ENCODE measurements at places on chromosomes 7 and 10.

DNA sequence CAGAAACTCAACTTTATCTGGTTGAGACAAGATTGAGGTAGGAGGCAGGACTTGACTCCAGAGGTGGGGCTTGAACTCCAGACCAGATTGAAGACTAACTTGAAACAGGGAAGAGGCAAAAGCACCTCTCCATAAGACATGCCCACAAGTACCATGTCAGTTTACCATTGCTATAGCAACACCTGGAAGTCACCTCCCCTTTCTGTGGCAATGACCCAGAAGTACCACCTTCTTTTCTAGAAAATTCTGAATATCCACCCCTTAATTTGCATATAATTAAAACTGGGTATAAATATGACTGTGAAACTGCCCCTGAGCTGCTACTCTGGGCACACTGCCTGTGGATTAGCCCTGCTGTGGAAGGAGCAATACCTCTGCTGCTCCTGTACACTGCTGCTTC is 4.9 kb upstream of the TOMM7 start:
- no peak for DNase-seq

DNA sequence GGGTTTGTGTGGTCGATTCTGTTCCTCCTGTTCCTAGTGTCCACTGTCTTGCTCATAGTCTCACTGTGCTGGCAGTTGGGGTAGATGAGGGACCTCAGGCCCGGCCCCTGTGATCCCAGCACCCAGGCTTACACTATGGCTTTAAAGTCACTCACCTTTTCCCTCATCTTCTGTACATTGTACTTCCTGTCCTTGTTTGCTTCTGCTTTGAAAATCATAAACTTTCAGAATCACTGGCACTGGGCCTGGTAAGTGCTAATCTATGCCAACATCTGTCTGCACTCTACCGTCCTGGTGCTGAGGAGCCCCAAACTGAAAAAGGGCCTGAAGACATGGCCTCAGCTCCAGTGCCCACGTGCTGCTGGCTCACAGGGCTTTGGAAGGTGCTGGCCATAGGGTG is 5.7 kb upstream of the TAS2R60 start:
- DNase-seq: no peak

- DNase-seq: no peak
These were observed 66.4 kb downstream of the CDHR3 start for GRCh38 chr7:106029451-106029850.

DNA sequence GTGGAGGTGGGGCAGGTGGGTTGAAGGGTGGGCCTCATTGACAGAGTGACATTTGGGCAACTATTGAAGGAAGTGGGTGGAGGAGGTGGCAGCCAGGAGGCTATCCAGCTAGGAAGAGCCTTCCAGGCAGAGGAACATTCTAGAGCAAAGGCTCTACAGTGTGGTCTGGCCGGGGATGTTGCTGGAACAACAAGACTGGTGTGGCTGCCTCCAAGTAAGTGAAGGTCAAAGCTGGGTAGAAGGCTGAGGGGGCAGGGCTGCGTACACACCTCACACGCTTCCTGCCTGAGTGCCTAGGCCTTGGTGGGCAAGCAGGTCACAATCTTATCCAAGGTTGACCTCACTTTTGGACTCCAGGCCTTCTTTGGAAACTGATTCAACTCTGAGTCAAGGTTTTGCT is 6.6 kb downstream of the CPA1 start:
- DNase-seq: no peak

- DNase-seq: no peak
These were observed 131.3 kb downstream of the LHPP start for GRCh38 chr10:124592736-124593430.

GRCh38 chr7:45647967-45648670 is 74.0 kb downstream of the ADCY1 start:
- DNase-seq: no peak

DNA sequence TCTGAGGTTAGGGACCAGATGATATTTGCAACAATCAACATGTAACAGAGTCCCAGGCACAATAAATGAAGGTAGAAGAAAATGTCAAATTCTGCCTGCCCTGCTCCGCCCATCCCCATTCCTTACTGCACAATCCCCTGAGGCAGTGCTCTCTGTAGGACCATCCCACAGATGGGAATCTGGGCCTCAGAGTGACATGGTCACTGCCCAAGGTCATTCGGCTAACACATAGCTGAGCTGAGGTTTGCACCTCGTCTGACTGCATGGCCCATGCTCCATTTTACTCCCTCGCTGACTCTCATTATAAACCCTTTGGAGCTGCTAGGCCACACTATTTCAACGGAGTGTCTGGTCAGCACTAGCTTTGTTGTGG is 1.2 kb downstream of the HOGA1 start:
- DNase-seq: no peak

- no peak for DNase-seq
These were observed 157.2 kb upstream of the ZNF92 start for GRCh38 chr7:65216469-65216868.

GRCh38 chr7:143965280-143965679 is 10.6 kb downstream of the OR2F1 start:
- DNase-seq: no peak

DNA sequence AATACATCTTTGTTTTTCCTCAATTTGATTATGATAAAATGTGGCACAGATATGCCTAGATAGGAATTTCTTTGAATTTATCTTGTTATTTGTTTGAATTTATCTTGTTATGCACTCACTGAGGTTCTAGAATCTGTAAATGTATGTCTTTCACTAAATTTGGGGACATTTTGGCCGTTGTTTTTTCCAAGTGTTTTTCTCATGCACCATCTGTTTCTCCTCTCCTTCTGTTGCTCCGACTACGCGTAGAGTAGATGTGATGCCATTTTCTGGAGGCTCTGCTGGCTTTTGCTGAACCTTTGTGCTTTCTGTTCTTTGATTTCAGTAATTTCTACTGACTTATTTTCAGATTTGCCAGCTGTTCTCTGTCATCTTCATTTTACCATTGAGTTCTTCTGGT is 101.9 kb downstream of the INPP5A start:
- no peak for DNase-seq

- DNase-seq: no peak
These were observed 382.3 kb upstream of the MTPN start for GRCh38 chr7:136359333-136359903.

DNA sequence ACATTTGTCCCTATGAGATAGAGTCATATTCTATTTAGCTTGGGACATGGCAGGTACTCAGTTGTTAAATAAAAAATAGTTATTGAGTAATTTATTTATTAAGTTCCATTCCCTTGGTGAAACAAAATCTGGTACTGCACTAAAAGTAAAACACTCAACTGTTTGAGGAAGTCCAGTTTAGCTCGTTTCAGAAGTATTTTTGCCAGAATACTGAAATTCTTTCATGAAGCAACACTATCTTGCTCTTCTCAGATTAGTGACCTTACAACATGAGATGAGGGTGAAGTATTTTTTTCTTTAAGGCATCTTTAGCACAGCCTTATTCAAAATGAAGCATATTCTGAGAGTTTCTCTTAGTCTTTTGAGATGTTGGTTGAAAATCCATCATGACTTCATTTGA is 106.0 kb downstream of the ZNF365 start:
- DNase-seq: no peak
